AG10803 (cell line): ENCODE measurements at places on chromosomes 12 and 14.
A peak's percentile ranks its signal among the peaks of the same experiment; 100 is the strongest.

DNA sequence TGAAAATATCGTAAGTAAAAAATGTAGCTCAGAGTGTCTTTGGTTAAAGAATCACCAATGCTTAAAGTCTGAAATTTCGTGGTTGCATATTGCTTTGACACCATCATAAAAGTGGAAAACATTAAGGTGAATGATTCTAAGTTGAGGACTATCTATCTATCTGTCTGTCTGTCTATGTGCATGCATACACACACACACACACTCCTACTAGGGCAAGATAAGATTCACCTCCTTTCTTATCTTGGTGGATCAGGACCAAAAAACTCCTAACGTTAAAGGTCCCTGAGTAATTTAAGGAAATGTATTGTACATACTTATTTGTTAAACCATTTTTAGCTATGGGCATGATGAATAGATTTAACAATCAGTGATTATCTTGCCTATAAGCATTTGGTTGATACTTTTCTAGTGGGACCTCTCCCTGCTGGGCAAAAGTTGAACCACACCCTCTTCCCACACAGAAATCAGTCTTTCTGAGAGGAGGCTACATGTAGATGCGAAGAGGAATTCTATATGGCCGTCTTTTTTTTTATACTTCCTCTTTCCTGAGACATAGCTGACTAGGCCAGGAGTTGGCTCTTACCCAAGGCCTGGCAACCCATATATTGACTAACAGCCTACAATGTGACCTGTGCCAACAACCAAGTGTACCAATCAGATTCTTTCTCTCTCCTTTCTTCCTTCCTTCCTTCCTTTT, 19.3 kb upstream of the LLPH start:
- DNase-seq: no peak

DNA sequence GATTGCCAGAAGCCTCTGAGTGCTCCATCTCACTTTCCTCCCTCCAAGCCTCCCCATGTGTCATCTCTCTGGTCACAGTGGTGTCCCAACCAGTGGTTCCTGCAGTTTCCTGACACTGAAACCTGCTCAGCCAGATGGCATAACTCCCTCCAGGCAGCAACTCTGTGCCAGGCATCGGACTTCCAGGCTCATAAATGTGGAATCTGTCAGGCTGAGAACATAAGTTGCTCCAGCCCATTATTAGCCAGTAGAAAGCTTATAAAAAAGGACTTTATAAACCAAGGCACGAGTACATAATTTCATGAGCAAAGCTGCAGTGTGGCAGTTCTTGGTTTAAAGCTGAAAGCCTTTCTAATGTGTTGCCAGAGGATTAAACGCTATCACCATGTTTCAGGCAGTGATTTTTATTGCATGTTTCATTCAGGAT, 194.3 kb downstream of the DACT1 start:
- peak; percentile 12 for DNase-seq

DNA sequence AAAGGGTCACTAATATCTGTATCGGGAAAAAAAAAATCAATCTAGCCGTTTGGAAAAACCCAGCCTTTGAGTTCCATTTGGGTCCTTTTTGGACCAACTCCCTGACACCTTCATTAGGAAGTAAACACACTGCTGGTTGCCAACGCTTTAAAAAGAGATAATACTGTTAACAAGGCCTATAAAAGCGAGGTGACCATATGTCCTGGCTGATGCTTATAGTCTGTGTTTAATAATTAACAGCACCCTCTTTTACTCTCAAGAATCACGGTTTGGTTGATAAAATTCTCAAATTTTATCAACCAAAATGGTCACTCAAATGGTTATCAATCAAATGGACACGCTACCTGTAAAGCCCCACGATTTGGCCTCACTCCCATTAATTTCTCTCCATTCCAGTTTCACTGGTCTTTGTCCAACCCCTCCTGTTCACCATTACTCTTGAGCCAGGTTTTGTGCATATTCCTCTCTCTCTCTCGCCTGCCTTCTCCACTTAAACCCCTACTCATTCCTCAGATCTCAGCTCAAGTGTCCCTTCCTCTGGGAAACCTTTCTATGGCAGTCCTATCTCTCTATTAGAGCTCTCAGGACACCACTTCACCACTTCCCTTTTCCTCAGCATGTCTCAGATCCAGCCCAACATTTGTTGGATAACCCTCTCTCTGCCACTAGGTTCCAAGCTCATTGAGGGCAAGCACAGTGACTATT, 9.5 kb downstream of the BTG1 start:
- no peak for DNase-seq

GRCh38 chr12:49389387-49389703, 22.1 kb downstream of the SPATS2 start:
- no peak for DNase-seq

GRCh38 chr14:26286081-26286912, 311.5 kb downstream of the NOVA1 start:
- no peak for DNase-seq

- DNase-seq: peak; percentile 58
These were observed 15.9 kb downstream of the KCTD10 start for GRCh38 chr12:109461049-109461845.

DNA sequence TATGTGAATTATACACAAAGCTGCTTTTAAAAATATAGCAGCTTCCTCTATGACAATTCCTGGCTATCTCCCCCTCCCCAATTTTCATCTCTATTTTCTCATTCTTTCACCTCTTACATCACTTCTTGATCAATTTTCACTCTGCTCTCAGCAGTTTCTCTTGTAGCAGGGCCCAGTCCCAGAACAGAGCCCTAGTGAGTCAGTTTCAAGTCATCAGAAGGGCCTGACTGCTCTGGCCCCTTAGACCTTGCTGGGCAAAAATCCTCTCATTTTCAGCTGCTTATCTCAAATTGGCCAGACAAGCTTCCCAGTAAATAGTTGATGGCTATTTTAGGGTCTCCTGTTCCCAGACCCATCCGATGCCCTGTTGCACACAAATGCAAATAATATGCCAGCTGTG, 101.4 kb downstream of the TTC7B start:
- peak; percentile 34 for DNase-seq

DNA sequence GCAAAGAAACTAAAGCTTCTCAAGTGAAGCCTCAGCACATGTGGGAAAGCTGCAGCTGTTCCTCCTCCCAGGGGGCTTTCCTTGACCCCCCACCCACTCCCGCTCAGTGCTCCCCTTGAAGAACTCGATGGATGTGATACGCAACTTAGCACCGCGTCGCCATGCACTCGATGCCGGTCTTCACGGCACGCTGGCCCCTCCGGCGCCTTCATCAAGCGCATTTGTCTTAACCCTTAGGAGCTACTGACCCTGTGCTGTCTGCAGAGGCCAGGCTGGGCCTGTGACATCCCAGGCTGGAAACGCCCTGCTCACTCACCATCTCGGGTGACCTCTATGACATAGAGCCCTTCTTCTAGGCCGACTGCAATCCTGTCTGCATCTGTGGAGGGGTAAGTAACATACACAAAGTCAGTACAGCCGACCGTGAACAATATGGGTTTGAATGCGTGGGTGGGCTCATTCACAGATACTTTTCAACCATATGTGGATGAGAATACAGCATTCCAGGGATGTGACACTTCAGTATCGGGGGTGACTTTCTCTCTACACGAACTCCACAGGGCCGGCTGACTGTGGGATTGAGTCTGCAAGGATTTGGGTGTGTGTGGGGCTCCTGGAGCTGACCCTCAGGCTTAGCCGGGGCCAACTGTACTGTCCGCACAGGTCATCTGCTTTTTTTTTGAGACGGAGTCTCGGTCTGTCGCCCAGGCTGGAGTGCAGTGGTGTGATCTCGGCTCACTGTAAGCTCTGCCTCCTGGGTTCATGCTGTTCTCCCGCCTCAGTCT, 23.1 kb downstream of the AMN start:
- no peak for DNase-seq
